A549 treated with CpdA at 1 μM for 4 hours (cell line): ENCODE measurements at places on chromosomes 3 and 15. TPM values are rescaled to one million over a fixed set of nuclear protein-coding genes. Genes with fewer than 3 reads are reported as not detected.

MUSTN1 gene
- 0.52 TPM in 1 of 5 replicates, not detected in the others for total RNA-seq

MYEF2 gene
- 13.5 to 19.4 TPM (median 17.2 TPM) in 5 replicates for total RNA-seq

PCLAF gene
- 155 to 299 TPM (median 157 TPM) in 5 replicates for total RNA-seq

MYRIP gene
- 0.03 to 0.07 TPM in 2 of 5 replicates, not detected in the others for total RNA-seq

PLA2G4D gene
- not detected in 5 replicates for total RNA-seq

PRRT3 gene
- 0.72 to 1.5 TPM (median 1.4 TPM) in 5 replicates for total RNA-seq

HTR3E gene
- not detected in 5 replicates for total RNA-seq

BFSP2 gene
- not detected in 5 replicates for total RNA-seq

PML gene
- total RNA-seq: 10.7 to 15.4 TPM (median 14.8 TPM) in 5 replicates

GP9 gene
- not detected in 5 replicates for total RNA-seq

HES1 gene
- 11.7 to 15.4 TPM (median 14.3 TPM) in 5 replicates for total RNA-seq

FBXO45 gene
- 6.8 to 8.2 TPM (median 7.2 TPM) in 5 replicates for total RNA-seq

ADAMTS17 gene
- total RNA-seq: 0.06 to 0.23 TPM (median 0.17 TPM) in 4 of 5 replicates, not detected in the other

VEPH1 gene
- 0.07 to 0.10 TPM in 2 of 5 replicates, not detected in the others for total RNA-seq

TGM4 gene
- total RNA-seq: 0.02 to 0.08 TPM (median 0.06 TPM) in 4 of 5 replicates, not detected in the other

LSMEM2 gene
- total RNA-seq: 0.05 to 0.14 TPM (median 0.13 TPM) in 3 of 5 replicates, not detected in the others

LIPC gene
- 0.11 to 0.21 TPM in 2 of 5 replicates, not detected in the others for total RNA-seq

ITIH4 gene
- 0.45 to 1.4 TPM (median 0.69 TPM) in 5 replicates for total RNA-seq

KIF15 gene
- 6.9 to 14.1 TPM (median 9.9 TPM) in 5 replicates for total RNA-seq

KIF7 gene
- total RNA-seq: 3.3 to 5.6 TPM (median 3.9 TPM) in 5 replicates

FOXB1 gene
- total RNA-seq: not detected in 5 replicates

MAP6D1 gene
- total RNA-seq: 4.1 to 6.5 TPM (median 5.3 TPM) in 5 replicates

GHRL gene
- total RNA-seq: not detected in 5 replicates

ITPKA gene
- 1.2 to 2.0 TPM (median 1.7 TPM) in 5 replicates for total RNA-seq

STOML1 gene
- 9.6 to 12.9 TPM (median 12.0 TPM) in 5 replicates for total RNA-seq

IL20RB gene
- total RNA-seq: 0.94 to 1.3 TPM (median 1.0 TPM) in 5 replicates

KIF23 gene
- 72.4 to 116 TPM (median 83.1 TPM) in 5 replicates for total RNA-seq

CASR gene
- not detected in 5 replicates for total RNA-seq

KNG1 gene
- total RNA-seq: not detected in 5 replicates

BMF gene
- 1.6 to 3.0 TPM (median 1.8 TPM) in 5 replicates for total RNA-seq

C3orf85 gene
- total RNA-seq: not detected in 5 replicates

ADCY5 gene
- 0.23 to 0.47 TPM (median 0.38 TPM) in 5 replicates for total RNA-seq

CPN2 gene
- total RNA-seq: not detected in 5 replicates

SEMA3F gene
- total RNA-seq: 7.1 to 10.5 TPM (median 10.0 TPM) in 5 replicates

LINGO1 gene
- 7.0 to 12.4 TPM (median 9.2 TPM) in 5 replicates for total RNA-seq

SLC22A13 gene
- 0.06 to 0.12 TPM (median 0.10 TPM) in 3 of 5 replicates, not detected in the others for total RNA-seq

DLL4 gene
- total RNA-seq: 0.62 to 0.68 TPM (median 0.65 TPM) in 5 replicates

ZNF385D gene
- not detected in 5 replicates for total RNA-seq

CLRN1 gene
- not detected in 5 replicates for total RNA-seq

OR5H14 gene
- total RNA-seq: not detected in 5 replicates

SEMA6D gene
- not detected in 5 replicates for total RNA-seq

PLAAT1 gene
- 0.14 to 0.28 TPM in 2 of 5 replicates, not detected in the others for total RNA-seq

CYP19A1 gene
- 0.15 to 0.28 TPM (median 0.19 TPM) in 3 of 5 replicates, not detected in the others for total RNA-seq

ARL6 gene
- total RNA-seq: 5.6 to 6.5 TPM (median 5.9 TPM) in 5 replicates

IGF2BP2 gene
- 8.7 to 11.8 TPM (median 9.7 TPM) in 5 replicates for total RNA-seq

TMCO5A gene
- total RNA-seq: not detected in 5 replicates

CGNL1 gene
- total RNA-seq: 1.5 to 2.0 TPM (median 1.9 TPM) in 5 replicates

TF gene
- total RNA-seq: 0.51 to 4.1 TPM (median 0.87 TPM) in 5 replicates

ADAMTS7 gene
- total RNA-seq: 2.6 to 4.2 TPM (median 3.2 TPM) in 5 replicates

SLC30A4 gene
- total RNA-seq: 1.1 to 1.7 TPM (median 1.6 TPM) in 5 replicates

SLC26A6 gene
- total RNA-seq: 15.3 to 21.4 TPM (median 18.9 TPM) in 5 replicates
